ENCODE measurements at places on chromosomes 3 and 15.

- no peaks in the 10 kb centered on the region for H3K4me1 ChIP-seq
- H3K27me3 ChIP-seq: no peaks in the 10 kb centered on the region
- H3K36me3 ChIP-seq: no peaks in the 10 kb centered on the region
Measured at GRCh38 chr15:91589360-91589759, 264.1 kb upstream of the SLCO3A1 start.

- no peaks in the 10 kb centered on the region for H3K4me1 ChIP-seq
- no peak overlapping the region for H3K27ac ChIP-seq
- H3K4me3 ChIP-seq: no peak overlapping the region
- H3K36me3 ChIP-seq: no peaks in the 10 kb centered on the region
- no peaks in the 10 kb centered on the region for H3K27me3 ChIP-seq
Measured at GRCh38 chr3:18224426-18224825, 200.7 kb downstream of the SATB1 start.

- peaks cover 75% of the 10 kb centered on the region for H3K4me1 ChIP-seq
- H3K27ac ChIP-seq: peak overlapping the region; percentile 75
- peaks cover 16% of the 10 kb centered on the region for H3K36me3 ChIP-seq
- no peaks in the 10 kb centered on the region for H3K27me3 ChIP-seq
Measured at GRCh38 chr3:30655187-30655812, 48.9 kb downstream of the TGFBR2 start.

DNA sequence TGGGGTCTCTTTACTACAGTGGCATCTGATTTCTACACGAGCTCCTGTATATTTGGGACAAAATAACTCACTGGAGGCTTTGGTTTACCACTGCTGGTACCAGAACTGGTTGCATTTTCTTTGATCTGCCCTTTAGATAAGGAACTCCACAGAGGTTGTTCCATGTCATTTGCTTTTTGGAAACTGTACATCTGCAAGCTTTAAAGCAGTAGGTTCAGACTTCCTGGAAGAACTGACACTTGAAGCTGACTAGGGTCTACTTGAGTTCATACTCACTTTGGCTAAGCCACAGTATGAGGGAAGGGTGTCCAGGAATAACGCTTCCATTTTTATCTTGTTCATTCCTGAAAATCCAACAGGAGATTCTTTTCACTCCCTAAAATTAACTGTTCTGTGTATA lies 86.4 kb downstream of the WWTR1 start:
- no peak for DNase-seq
- H3K27ac ChIP-seq: peak overlapping the region; percentile 50
- no peak overlapping the region for H3K4me3 ChIP-seq
- H3K4me1 ChIP-seq: peaks cover 45% of the 10 kb centered on the region

DNA sequence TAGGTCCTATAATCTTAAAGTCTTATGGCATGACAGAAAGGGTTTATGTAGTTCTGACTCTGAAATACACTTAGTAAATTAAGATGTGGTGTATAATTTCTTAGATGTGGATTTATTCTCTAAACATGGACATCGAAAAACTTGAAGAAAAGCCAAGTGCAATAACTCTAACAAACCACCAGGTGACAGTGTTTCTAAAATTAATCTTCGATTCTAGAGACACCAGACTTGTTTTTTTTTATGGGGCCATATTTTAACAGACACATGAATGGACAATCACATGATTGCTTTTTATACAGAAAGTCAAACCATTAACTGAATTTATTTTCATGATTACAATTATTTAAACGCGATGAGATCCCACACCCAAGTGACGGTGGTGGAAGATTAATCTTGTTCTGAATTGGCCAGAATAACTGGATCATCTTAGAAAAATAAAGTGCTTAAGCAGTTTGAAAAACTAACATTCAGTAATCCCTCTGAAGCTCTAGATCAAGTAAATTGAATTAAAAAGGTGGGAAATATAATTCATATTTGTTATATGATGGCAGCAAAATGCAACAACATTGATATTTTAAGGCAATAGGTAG lies 305.1 kb downstream of the LSAMP start:
- DNase-seq: peak; percentile 80
- H3K4me3 ChIP-seq: no peak overlapping the region
- H3K27me3 ChIP-seq: no peaks in the 10 kb centered on the region
- peaks cover 17% of the 10 kb centered on the region for H3K4me1 ChIP-seq
